Islet precursor cell (in vitro differentiated cells): ENCODE measurements at places on chromosomes 5 and 9.

DNA sequence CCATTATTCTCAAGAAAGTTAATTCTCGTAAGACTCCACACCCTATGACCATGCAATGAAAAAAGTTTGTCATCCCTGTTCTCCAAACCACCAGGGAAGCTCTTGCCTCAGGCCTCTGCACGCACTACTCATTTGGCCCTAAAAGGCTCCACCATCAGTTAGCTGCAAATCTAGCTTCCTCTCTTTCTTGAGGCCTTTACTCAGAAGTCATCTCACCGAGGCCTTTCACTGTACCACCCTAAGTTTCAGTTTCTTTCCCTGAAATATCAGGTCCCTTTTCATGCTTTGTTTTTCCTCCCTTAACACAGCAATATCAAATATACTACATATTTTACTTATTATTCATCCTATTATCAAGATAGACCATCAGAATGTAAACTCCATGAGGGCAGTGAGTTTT is 39.1 kb downstream of the OXCT1 start:
- DNase-seq: no peak

GRCh38 chr5:21831145-21831787 is 1021.9 kb downstream of the CDH12 start:
- no peak for DNase-seq

DNA sequence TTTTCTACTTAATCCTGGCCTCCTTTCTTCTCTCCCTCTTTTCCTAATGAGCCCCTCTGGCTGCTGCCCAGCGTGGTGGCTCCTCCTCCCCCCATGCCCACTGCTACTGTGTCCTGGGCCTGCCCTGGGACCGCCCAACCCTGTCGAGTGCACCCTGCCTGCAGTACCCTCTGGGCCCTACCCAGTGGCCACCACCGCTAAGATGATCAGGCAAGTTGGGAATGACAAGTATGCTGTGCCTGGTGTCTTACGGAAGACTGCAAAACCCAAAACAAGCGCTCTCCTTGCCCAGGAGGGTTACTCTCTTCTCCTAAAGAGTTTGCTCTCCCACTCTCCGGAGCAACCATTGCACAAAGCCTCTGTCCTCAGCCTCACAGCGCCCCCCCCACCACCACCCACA is 273.7 kb downstream of the SYK start:
- peak; percentile 77 for DNase-seq

GRCh38 chr5:32088214-32088613 is 85.9 kb downstream of the GOLPH3 start:
- no peak for DNase-seq

GRCh38 chr5:137960819-137961218 is 71.6 kb downstream of the PKD2L2 start:
- no peak for DNase-seq

DNA sequence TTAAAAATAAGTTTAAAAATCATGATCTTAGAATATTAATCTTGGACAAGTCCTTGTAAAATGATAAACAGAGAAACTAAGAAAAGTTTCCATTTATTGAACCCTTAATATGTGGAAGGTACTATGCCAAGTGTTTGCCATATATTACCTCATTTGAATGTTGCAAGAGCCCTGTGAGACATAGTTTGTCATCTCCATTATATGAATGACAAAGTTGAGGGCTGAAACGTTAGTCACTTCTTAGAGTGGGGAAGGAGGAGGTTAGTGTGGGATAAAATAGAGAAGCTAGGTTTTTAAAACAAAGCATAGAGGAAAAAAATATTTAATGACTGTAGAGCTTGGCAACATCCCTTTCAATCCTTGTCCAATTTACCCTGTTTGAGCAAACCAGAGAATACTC is 2.0 kb downstream of the TNC start:
- no peak for DNase-seq

- no peak for DNase-seq
These were observed 435.2 kb upstream of the ADAMTS16 start for GRCh38 chr5:4704951-4705350.

- DNase-seq: peak; percentile 65
These were observed 6.1 kb downstream of the IL12B start for GRCh38 chr5:159324102-159324755.
